NCI-H82 (cell line): ENCODE measurements at places on chromosomes 11 and 22.

- DNase-seq, result peak; percentile 42
These were observed 4.0 kb downstream of the DSCAML1 start for GRCh38 chr11:117792992-117793391.

GRCh38 chr11:35387111-35387982 is 32.0 kb downstream of the SLC1A2 start:
- DNase-seq, result no peak

GRCh38 chr11:46243796-46244109 is 33.7 kb upstream of the CREB3L1 start:
- DNase-seq, result no peak

DNA sequence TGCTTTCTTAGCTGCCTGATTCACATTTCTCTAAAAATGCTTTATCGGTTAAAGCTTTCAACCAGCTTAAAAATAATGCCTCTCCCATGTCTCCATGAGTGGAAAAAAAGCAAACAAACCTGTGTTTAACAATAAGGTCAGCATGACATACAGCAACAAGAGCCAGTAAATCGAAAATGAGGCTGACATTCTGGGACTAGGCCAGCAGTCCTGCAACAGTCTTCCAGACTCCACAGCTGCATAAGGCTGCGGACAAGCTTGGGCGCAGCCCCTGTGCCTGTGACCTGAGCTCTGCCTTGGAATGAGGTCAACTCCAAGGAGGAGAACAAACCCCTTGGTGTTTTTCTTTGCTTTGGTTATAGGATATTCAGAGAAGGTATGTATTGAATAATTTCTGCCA is 95.5 kb downstream of the PGR start:
- DNase-seq, result no peak

GRCh38 chr11:60933416-60934123 is 9.3 kb downstream of the TMEM132A start:
- DNase-seq, result no peak

- no peak for DNase-seq
These were observed 61.8 kb downstream of the ALX4 start for GRCh38 chr11:44248109-44248508.

GRCh38 chr11:15213471-15214231 is 98.9 kb downstream of the INSC start:
- no peak for DNase-seq

DNA sequence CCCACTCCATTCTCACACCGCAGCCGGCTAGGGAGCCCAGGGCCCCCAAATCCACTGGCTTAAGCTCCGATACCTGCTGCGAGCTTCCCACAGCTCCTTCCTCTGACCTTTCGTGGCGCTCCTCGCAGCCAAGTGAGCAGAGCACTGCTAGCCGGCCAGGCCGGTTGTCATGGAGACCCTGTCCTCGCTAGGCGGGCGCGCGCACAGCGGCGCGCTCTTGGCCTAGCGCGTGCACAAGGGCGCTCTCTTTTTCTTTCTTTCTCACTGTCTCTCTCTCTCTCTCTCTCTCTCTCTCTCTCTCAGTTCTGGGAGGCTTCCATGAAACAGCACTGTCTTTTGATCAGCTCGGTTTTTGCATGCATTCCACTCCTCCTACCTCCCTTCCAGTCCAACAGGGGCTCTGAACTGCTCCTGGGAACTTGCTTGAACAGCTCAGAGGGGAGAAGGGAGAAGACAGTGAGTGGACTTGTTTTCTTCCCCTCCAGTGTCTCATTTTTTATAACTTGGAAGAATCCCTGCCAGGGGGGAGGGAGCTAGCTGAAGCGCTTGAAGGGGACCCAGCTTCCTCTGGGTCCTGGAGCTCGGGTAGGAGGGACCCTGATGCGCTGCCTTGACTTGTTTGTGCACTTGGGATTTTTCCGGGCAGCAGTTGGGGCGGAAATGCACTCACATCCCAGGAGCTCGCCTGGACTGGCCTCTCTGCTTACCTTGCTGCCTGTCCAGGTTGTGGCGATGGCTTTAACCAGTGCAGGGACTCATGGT is 100.3 kb upstream of the AKIP1 start:
- DNase-seq, result peak; percentile 84

- no peak for DNase-seq
These were observed 23.1 kb upstream of the IRAG1 start for GRCh38 chr11:10716543-10717259.
